Astrocyte (in vitro differentiated cells and primary cell): ENCODE measurements at places on chromosomes 1 and 21.

DNA sequence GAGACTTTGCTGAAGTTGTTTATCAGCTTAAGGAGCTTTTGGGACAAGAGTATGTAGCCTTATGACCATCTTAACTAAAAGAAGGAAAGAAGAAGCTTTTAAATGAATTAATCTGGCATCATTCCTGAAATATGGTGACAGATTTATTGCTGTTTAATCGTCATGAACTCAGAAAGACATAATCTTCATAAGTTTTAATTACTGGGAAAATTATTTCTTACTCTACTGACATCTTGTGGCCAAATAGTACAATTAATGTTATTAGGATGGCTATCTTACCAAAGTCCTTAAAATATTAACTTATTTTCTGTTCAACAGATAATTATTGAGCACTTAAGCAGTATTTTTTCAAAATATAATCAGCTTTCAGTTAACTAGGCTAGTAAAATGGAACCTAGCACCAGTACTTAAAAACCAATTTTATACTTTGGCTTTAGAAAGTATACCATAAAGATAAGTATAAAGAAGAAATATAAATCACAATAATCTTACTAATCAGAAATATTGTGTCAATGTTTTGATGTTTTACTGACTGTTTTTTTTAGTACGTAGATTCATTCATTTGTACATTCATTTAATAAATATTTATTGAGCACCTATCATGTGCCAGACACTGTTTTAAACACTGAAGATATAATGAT lies 34.7 kb upstream of the GPR25 start:
- peak; percentile 10 for DNase-seq

DNA sequence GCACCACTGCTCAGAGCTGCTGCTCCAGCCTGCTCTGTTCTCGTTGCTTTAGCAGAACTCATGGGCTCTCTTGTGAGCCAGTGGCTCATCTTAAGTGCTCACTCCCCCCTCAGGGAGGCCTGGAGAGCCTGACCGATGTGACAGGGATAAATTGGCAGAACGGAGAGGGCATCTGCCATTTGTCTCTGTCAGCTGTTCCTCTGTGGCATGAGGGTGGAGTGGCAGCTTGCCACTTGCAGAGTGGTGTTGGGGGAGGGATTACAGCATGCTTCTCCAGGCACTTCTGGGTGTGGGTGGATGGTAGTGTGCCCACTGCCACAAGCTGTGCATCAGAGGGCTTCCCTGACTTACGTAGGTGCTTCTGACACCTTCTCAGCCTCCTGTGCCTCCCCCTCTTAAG lies 229.5 kb downstream of the PAPPA2 start:
- no peak for DNase-seq

GRCh38 chr1:24985737-24986136 lies 55.7 kb upstream of the RUNX3 start:
- no peak for DNase-seq

DNA sequence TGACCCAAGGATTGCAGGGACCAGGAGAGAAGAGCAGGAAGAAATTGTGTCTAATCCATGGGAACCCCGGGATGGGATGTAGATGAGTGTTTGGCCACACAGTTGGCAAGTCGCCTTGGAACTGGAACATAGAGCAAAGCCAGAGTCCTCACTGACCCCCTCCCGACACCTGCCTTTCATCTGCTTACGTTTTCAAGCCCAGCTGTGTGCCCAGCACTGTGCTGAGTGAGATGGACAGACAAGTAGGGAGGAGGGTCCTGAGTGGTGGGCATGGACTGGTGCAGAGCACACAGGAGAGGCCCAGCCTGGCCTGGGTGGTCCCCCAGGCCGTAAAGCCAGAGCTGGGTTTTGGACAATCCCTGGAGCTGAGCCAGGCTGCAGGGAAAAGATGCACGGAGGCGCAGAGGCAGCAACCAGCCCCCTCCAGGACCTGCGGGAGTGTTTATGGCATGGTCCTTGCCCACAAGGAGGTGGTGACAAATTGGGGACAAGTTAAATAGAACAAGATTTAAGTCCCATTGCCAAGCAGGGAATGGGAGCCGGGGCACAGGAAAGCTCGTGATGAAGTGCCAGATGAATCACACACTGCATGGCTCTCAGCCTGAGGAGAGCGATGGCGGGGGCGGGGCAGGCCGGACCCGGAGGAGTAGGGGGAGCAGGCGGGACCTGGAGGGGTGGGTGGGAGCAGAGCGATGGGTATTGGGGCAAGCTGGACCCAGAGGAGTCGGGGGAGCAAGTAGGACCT lies 157.8 kb upstream of the VAMP3 start:
- no peak for DNase-seq

- peak; percentile 40 for DNase-seq
These were observed 348.7 kb downstream of the HLX start for GRCh38 chr1:221227872-221228337.

DNA sequence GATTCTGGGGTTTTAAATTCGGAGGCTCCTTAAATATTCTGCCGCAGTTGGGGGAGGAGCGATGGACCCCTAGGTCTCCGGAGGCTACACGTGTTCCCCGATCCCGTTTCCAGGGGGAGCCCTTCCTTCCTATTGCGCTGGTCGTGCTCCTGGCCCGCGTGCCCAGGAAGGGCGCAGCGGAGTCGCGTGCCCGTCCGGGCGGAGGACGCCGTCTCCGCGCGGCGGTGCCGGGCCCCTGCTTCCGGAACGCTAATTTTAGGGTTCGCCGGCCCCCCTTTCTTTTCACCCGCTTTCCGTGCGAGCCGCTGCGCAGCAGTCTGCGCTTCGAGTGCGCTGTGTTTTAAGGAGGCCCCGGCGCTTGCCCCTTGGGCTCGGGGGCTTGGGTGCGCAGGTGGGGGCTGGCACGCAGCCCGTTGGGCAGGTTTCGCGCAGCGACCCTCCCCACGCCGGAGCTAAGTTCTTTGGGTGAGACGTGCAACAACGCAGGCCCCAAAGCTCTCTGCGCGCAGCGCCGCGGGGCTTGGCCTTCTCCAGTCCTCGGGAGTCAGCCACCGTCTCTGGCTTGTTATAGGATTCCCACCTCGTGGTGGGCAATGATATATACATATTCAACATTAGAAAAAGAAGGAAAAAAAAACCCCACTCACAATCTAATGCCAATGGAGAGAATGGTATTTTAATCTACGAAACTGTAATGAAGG lies 43.5 kb upstream of the DNAJC6 start:
- DNase-seq, result peak; percentile 12

GRCh38 chr1:74162333-74162732 lies 35.6 kb downstream of the LRRIQ3 start:
- DNase-seq, result no peak

DNA sequence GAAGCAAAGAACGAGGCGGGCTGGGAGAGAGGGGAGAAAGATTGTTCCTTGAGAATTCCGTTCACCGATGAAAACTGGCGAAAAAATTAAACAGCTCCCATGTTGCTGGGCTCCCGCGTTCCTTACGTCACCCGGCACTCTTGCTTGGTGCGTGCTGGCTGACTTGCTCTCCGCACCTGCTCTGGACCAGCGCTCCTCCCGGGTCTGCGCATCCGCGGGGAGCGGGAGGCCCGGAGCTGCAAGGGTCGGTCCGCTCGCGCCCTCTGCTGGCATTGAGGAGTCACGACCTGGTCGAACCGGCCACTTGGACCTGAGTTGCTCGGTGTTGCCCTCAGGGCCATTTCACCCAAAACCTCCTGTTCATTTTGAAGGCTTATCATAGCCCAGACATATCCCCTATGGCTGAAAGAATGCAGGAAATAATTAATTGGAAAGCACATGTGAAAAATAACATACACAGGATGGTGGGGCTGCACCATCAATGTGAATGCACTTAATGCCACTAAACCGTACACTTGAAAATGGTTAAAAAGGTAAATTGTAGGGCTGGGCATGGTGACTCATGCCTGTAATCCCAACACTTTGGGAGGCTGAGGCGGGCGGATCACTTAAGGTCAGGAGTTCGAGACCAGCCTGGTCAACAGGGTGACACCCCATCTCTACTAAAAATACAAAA lies 98.9 kb upstream of the BACE2 start:
- DNase-seq, result peak; percentile 36

- no peak for DNase-seq
These were observed 156.8 kb downstream of the FOXD2 start for GRCh38 chr1:47594627-47595026.
